ENCODE measurements at places on chromosomes 5 and 9.

GRCh38 chr9:33129251-33129885 lies 37.8 kb downstream of the B4GALT1 start:
- no peak for DNase-seq

DNA sequence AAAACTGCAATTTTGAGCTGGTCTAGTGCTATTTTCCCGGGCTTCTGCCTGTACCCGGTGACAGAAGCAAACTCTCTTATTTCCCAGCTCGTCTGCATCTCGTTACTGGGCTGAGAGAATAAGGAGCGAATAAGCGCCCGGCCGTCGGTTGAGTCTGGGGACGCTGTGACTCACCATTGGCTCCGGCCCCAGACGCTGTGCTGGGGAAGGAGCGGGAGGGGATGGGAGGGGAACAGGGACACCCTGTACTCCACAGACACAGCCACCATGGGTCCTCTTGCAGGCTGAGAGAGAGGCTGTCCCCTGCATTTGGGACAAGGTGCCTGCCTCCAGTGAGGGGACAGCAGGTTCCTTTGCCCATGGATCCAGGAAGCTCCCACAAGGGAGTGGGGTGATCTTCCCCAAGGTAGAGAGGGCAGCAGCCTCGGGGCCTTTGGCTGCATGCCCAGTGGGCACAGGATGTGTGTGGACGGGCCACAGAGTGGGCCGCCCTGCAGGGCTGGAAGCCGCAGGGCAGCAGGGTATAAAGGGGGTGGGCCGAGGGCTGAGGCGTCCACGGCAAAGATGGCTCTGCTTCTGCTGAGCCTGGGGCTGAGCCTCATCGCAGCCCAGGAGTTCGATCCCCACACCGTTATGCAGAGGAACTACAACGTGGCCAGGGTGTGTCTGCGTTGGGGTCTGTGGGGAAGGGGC lies at the start of gene LCN9:
LCN9 (plus strand) TSS at position 552 of the 693 bp plus-strand sequence; CDS start at position 565, 13 bp downstream.
- no peak for DNase-seq

- peak; percentile 56 for DNase-seq
These were observed 358.7 kb upstream of the KLF4 start for GRCh38 chr9:107847978-107848964.

- DNase-seq = no peak
These were observed 210.4 kb upstream of the SLC30A5 start for GRCh38 chr5:68883436-68883835.

DNA sequence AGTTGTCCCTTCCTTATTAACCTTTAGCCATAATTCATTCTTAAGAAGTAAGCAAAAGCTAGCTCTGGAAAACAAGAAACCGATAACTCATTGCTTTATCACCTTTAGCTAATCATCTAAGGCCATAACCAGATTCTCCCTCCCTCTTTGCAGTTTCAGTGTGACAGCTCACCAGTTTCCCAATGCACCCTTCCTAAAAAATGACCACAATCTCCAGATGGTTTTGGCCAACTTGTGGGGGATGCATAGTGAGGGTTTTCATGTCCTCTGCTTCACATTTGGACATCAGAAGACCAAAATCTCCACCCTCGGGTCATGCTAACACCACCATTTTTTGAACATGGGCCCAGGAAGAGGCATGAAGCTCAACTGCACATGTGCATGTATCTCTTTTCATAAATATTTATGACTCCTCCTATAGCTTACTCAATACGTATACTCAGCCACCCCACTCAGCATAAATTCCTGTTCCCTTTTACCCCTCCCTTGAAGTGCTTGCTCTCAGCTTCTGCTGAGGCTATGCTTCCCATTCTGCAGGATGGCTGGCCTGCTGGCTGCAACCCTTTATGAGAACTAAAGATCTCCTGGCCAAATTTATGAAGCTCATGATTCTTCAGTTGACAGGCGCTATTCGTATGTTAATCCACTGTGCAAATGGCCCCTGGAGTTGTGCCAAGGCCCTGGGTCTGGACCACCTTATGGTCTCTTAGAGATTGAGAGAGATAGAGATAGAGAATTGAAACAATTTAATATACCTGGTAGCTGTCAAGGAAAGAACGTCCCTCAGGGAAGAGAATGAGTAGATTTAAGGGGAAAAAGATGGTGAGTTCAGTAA lies 14.8 kb downstream of the PPP3R2 start:
- no peak for DNase-seq

GRCh38 chr5:179276838-179277395 lies 68.3 kb downstream of the ADAMTS2 start:
- no peak for DNase-seq

DNA sequence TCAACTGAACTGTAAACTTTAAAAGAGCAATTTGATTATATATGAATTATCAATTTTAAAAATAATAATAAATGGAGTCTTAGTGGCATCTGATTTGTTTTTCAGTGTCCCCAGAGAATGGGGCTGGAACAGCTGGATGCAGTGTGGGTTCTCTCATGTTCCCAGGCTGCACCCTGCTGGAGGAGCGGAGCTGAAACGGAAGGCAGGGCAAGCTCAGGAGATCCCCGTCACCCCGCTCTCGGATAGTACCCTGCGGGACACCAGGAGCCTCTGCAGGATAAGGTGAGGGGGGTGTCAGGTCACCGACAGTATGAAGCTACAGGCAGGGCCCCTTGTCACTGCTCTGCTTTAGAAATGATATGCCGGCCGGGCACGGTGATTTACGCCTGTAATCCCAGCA lies 57.3 kb downstream of the S1PR3 start:
- DNase-seq = no peak

- DNase-seq = no peak
These were observed 5.4 kb downstream of the GOLM1 start for GRCh38 chr9:86093788-86094555.

DNA sequence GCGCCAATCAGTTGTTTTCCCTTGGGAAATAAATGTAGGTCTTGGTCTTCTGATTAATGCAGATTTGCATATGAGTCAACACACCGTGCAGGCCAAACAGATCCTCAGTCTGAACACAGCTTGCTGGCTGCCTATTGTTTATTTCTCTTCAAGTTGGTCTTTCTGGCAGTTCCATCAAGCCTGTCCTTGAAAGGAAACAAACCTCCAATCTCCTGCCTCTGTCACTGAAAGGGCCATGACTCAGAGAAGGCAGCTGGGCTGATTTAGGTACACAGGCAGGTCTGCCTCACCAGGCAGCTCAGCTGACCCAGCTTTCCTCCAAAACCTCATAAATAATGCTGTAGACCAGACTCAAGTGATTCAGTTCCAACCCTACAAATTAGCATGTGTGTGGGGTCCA lies 175.9 kb downstream of the MAN2A1 start:
- DNase-seq = peak; percentile 82

DNA sequence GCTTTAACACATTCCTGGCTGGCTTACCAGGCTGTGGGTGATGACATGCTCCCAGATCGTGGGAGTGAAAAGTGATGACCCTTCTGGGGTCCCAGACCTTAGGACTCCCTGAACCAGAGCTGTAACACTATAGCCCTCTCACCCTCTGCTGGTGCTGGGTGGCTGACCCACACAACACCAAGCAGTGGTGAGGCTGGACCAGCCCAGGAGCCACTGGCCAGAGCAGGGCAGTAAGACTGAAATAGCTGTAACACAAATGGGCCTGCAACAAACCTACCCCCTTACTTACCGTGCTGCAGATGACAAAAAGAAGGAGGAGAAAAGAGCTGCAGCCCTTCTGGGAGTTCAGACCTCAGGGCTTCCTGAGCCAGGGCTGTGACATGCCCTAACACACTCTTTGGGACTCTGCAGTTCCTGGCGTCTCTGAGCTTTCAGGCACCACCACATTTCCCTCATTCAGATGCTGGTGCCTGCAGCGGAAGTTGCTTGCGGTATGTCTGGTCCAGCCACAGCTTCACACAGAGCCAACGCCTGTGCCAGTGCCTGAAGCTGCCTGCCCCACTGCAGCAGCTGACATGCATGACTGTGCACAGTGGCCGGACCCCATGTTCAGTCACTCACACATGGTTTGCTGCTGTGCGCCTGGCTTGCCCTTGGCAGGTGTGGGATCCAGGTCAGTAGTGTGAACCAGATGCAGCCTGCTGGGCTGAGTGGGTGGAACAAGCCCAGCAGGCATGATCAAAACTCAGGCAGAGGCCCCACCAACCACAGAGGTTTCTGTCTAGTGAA lies 1247.4 kb downstream of the EFNA5 start:
- DNase-seq = no peak

- no peak for DNase-seq
These were observed 136.6 kb upstream of the TNC start for GRCh38 chr9:115254287-115255180.

DNA sequence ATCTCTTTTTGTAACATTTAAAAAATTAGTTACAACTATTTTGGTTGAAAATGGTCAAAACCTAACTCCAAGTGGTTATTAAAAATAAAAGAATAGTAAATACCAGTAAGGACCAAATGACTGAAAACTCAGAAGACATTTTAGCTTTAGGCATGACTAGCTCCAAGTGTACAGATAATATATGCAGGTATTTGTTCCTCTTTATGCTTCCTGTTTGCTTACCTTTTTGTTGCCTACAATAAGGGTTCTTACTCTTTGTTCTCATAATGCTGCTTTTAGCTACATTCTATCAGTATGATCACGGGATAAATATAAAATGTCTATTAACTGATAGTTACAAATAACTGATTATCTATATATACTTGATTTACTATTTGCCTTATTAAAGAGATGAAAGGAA lies 259.6 kb downstream of the CDH12 start:
- DNase-seq = no peak

DNA sequence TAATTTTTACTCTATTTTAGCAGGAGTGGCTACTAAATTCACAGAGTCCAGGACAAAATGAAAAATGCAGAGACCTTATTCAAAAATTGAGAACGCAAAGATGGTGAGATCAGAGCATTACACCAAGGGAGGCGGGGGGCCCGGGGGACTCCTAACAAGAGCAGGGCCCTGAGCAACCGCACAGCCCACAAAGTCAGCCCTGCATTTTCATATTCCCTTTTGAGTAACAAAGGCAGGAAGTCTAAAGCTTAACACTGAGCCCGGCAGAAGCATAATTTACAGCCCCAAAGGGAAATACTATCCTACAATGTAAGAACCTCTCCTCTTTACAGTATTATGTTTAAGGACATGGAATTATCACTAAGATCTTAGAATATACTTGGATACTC lies 69.4 kb downstream of the TLE1 start:
- no peak for DNase-seq

GRCh38 chr5:141623186-141623585 lies 4.4 kb upstream of the DIAPH1 start:
- no peak for DNase-seq

DNA sequence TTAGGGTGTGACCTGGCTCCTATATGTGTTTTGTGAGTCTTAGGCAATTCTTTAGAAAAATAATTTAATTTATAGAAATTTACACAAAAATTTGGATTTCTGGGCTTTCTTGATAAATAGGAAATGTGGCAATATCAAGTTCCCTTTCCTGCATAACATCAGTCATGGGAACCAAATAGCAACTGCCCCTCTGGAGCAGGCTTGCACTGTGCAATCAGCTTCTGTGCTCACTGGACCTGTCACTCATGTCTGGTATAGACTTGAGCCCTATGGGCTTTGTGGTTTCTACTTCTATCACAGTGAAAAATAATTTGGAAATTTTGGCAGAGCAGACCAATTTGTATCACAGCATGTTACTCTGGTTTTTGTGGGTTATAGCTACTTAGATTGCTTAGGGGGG lies 131.7 kb downstream of the ADGRV1 start:
- DNase-seq = no peak

- DNase-seq = peak; percentile 62
These were observed 11.9 kb upstream of the SRFBP1 start for GRCh38 chr5:121949885-121950284.

- no peak for DNase-seq
These were observed 195.4 kb downstream of the ADAMTS12 start for GRCh38 chr5:33696411-33696810.

DNA sequence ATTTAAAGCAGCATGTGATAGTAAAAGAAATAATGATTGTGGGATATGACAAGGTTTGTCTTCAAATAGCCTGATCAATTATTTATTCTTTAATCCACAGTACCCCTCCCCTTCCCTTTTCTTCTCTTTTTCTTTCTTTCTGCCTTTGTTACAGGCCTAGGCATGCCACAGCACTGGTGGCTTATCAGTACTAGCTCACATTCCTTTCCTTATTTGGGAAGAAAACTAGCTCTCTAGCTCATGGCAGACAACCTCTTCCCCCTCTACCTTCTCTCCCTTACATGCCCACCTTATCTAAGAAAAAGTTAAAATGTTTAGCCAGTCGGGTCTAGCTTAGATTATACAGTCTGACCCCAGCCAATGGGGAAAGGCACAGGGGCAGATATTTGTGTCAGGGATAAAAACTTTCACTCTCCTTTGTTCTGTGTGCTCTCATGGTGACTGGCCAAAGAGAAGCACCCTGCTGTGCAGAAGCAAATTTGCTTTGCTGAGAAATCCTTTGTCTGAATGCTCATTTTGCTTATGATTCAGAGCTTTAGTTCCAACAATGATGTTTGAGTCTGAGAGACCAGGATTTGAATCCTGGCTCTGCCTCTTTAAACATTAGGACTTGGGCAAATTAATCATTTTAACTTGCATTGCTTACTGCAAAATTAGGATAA lies 75.8 kb upstream of the CDH12 start:
- DNase-seq = no peak

GRCh38 chr9:117763314-117763713 lies 59.1 kb downstream of the TLR4 start:
- DNase-seq = peak; percentile 66

DNA sequence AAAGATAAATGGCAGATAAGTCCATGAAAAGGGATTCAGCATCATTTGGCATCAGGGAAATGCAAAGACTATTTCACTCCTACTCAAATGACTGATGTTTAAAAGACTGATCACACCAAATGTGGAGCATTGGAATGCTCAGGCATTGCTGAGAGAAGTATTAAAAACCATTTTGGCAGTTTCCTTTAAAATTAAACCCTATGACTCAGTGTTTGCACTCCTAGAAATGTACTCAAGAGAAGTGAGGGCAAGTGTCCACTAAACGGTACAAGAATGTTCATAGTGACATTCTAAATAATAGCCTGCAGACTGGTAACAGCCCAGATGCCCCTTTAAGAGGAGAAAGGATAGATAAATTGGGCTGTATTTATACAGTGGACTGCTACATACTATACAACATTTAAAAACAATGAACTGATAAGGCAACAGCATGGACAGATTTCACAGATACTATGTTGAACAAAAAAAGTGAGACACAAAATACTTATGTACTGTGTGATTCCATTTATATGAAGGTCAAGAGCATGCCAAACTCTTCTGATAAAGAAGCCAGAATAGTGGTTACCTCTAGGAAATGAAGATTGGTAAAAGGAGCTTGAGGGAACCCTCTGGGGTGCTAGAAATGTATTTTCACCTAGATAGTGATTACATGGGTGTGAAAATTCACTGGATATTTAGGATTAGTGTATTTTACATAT lies 24.6 kb downstream of the APC start:
- DNase-seq = peak; percentile 71

Measured in AG10803 (cell line).